Lower lobe of right lung (tissue), 2 donors: ENCODE measurements at places on chromosomes 5 and 9.

GRCh38 chr5:948472-949274, 56.0 kb downstream of the TRIP13 start:
- DNase-seq, result no peak

- DNase-seq, result no peak
Measured at GRCh38 chr9:36037549-36038122, 923 bp downstream of the RECK start.

DNA sequence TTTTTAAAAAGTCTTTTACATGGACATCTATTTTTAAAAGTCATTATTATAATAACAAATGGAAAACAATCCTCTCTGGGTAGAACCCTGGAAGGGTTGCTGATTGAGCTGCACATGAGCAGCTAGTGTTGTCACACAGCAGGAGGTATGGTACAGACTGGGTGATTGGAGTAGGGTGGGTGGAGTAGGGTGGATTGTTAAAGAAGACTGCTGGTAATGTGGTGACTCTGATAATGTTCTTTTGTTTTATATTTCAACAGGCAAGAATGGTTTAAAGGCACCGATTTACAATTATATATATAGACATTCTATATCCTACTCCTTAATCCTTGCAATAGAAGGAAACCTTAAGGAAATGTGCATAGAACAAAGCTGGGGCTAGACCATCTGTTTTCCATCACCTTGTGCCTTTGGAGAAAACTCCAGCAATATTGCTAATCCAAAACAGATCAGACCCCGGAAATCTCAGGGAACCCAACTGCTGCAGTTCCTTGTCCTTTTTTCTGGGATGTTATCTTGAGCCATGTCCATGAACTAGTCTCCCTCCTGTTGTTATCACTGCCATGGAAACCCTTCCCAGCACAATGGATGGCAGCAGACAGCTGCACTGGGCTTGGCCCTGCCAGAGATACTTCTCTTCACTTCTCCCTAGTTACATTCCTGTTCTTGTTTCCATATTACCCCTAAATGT, 129.7 kb downstream of the YIPF5 start:
- DNase-seq, result no peak

GRCh38 chr9:32928145-32928763, 73.2 kb downstream of the APTX start:
- no peak for DNase-seq
